ENCODE measurements at places on chromosomes 4 and X.

GRCh38 chr4:89007338-89007939 lies 49.5 kb downstream of the FAM13A start:
- no peak for DNase-seq

- no peak for DNase-seq
Measured at GRCh38 chrX:151746502-151746901, 12.0 kb downstream of the CNGA2 start.

GRCh38 chr4:121514443-121514842 lies 133.6 kb upstream of the QRFPR start:
- DNase-seq: no peak

GRCh38 chr4:151105454-151106032 lies 6.1 kb downstream of the RPS3A start:
- no peak for DNase-seq

- no peak for DNase-seq
Measured at GRCh38 chr4:22246847-22247246, 269.0 kb downstream of the ADGRA3 start.

GRCh38 chr4:30450474-30450873 lies 269.7 kb upstream of the PCDH7 start:
- DNase-seq: peak; percentile 13

DNA sequence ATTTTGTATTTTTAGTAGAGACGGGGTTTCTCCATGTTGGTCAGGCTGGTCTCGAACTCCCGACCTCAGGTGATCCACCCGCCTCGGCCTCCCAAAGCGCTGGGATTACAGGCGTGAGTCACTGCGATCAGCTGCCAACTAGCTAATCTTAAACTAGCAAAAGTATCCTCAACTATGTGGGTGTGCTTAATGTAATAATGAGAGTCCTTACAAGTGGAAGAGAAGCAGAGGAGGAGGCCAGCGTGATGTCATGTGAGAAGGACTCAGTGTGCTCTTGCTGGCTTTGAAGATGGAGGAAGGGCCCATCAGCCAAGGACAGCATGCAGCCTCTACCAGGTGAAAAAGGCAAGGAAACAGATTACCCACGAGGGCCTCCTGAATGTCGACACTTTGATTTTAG lies 19.6 kb downstream of the SCD5 start:
- no peak for DNase-seq

- DNase-seq: no peak
Measured at GRCh38 chr4:8516996-8517550, 63.1 kb upstream of the GPR78 start.

GRCh38 chrX:51894697-51895336 lies 1.4 kb downstream of the MAGED1 start:
- DNase-seq: peak; percentile 31

GRCh38 chr4:181807771-181808170 lies 435.4 kb upstream of the TENM3 start:
- no peak for DNase-seq

DNA sequence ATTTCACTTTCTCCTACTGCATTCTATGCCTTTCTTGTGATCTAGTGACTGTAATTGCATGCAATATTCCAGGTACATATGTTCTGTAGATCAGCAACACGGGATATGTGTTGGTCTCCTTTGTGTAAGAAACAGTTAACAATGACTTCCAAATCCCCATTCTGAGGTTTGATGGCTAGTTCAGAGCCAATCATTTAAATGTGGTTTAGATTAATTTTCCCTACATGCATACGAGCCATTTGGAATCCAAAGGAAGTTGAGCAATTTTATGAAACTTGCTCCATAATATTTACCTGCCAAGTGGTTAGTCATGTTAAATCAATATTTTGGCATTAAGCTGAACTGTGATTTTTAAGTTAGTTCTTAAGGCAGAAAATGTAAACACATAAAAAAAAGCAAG lies 172.8 kb upstream of the DCAF12L2 start:
- peak; percentile 61 for DNase-seq

GRCh38 chr4:37625499-37625898 lies 60.7 kb downstream of the RELL1 start:
- no peak for DNase-seq

DNA sequence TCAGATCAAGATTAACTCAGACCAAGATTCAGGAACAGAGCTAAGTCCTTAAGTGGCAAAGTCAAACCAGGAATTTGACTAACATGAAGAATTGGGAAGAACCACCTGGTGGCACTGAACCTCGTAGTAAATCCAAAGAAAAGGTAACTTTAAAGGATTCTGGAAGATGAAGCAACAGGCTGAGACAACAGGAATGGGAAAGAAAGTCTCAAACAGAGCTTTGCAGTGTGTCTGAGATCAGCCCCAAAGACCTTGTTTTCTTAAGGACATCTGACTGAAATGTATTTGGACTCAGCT lies 126.1 kb downstream of the ASB9 start:
- no peak for DNase-seq

DNA sequence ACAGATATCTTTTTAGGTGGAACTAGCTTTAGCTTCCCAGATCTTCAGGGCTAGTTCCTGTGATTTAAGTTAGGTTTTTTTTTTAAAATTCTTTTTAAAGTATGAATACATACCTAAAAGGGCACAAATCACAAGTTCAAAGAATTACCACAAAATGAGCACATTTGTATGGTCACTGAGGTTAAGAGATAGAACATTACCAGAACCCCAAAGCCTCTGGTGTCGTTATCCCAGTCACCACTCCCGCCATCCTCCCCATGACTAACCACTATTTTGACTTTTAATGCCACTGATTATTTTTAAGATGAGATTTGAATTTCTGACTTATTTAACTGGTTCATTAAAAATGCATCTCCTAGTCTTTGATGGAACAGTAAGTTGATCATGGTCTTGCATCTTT lies 5.4 kb downstream of the PGK1 start:
- DNase-seq: no peak

- no peak for DNase-seq
Measured at GRCh38 chrX:154730253-154730891, 20.5 kb downstream of the GAB3 start.

- DNase-seq: no peak
Measured at GRCh38 chr4:118774989-118775388, 60.9 kb downstream of the SEC24D start.

- no peak for DNase-seq
Measured at GRCh38 chr4:113824396-113824795, 62.9 kb upstream of the CAMK2D start.

DNA sequence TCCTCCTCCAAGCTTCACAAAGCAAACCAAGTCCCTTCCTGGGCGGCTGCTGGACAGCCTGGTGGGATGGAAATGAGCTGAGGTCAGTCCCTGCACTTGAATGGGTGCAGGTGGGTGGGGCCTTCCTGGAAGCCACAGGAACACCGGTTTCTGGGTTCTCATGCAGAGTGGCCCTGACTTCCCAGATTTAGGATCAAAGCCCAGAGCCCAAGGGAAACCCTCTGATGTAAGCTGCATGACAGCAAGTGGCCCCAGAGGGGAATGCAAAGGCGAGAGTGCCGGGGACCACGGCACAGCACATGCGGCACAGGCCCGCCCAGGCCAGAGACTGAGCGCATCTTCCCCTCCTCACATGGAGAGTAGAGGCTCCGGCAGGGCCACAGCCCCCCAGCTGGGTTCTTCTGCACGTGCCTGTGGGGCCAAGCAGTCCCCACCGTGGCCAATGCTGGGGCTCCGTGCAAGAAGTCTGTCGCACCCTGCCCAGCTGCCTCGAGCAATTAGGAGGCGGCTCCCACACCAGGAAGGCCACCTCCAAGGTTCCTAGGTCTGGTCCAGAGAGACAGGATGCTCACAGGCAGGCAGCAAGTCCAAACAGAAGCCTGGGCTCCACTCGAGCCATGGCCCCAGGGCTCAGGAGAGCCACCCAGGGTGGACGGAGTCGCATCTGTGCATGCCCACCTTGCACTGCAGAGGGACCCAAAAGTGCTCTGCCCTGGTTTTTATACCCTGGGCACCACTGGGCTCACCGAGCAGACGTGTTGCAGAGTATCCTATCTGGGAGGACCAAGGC lies 83.0 kb downstream of the HTRA3 start:
- no peak for DNase-seq

GRCh38 chr4:140755774-140756318 lies 339 bp downstream of the TBC1D9 start:
- peak; percentile 47 for DNase-seq

DNA sequence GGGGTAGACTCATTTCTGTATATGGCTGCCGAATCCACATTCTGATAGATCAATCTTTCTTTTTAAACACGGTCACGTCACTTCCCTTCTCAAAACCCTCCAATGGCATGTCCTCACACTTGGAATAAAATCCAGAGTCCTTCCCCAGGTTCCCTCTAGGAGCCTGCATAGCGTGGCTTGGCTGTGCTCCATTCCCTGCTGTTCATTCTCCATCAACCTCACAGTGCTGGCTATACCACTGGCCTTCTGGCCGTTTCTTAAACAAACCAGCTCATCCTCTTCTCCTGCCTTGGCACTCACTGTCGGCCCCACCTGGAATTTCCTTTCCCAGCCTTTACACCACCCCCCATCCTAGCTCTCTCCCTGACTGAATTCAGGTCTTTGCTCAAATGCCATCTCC lies 77.1 kb downstream of the RBM47 start:
- DNase-seq: no peak

DNA sequence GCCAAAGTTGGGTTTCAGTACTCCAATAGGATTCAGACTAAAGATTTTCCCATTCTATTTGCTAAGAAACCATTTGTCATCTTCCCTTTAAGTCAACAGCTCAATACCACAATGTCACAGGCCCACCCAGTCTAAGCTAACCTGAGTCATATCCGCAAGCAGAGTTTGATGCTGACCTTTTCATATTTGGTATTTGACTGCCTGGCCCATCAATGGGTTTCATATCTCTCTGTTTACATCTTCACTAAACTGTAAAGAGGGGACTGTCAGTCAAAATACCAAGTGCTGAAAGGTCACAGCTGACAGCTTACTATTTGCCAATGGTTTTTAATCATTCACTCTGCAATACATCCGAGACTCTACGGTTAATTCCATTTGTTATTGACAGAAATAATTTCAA lies 707.5 kb upstream of the ACTRT1 start:
- DNase-seq: no peak

DNA sequence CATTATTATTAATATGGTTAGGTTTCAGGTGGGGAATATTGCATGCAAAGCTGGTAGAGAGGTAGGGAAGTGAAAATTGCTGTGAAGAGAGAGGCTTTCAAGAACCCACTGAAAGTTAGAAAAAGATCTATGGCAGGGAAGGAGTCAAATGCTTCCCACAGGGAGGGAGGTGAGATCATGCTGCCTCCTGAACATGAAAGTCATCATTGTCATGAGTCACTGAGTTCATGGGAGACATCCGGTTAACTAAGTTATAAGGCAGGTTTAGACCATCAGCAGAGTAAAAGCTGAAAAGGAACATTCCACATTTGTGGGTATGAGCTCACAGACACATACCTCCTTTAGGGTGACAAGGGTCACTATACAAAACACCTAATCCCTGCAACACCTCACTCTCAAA lies 16.2 kb downstream of the GATB start:
- no peak for DNase-seq

DNA sequence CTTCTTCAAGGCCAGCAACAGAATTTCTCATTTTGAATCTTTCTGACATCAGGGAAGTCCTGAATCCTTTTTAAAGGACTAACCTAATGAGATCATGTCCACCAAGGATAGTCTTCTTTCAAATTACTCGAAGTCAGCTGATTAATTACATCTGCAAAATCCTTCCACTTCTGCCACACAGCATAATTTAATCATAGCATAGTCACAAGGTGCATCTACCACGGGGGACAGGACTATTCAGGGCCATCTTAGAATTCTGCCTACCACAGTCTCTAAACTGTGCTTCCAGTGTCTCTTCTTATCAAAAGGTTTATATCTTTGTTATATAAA lies 53.7 kb downstream of the ATP10D start:
- DNase-seq: no peak

DNA sequence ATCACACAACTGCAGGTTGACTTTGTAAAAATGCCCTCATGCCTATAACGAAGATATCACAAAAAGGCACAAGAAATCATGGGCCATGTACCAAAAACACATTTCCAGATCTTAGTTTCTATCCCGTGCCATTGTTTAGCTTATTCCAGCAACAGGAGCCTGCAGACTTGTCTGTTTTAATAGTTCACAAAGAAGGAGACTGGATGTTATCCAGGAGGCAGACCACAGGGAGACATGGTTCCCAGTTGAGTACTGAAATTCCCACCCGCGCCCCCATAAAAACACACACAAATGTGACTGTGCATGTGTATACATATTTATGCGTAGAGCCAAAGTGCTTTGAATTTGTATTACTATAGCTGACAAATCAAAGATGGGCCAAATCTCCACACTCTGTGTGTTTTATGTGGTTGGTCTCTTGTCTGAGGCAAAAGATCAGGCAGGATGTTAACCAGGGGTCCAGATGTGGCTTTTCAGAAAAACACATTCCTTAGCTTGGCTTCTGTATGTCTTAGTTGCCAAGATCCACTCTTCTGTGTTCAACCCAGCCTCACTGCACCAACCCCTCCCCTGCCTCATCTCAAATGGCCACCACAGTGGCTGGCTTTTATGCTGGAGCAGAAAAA lies 469.2 kb upstream of the DIPK2B start:
- DNase-seq: no peak

DNA sequence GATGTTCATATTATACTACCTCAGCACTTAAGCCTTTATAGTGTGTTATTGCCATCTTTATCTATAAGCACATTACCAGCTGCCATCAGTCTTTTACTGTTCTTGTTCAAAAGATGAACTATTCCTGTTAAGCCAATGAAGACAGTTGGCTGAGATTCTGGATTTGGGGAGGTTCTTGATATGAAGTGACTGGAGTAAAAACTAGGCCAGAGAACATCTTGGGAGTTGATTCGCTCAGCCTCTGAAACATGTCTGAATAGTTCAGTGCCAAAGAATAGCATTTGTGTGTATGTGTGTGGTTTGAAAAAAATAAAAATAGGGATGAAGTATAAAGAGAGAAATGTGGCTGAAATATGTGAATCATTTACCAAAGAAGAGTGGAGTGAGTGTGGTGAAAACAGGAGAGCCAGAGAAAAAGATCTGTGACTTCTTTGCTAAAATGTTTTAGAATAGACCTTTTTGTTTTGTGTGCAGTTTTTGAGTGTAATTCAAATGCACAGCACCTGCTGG lies 15.2 kb downstream of the EXOC1 start:
- DNase-seq: no peak

DNA sequence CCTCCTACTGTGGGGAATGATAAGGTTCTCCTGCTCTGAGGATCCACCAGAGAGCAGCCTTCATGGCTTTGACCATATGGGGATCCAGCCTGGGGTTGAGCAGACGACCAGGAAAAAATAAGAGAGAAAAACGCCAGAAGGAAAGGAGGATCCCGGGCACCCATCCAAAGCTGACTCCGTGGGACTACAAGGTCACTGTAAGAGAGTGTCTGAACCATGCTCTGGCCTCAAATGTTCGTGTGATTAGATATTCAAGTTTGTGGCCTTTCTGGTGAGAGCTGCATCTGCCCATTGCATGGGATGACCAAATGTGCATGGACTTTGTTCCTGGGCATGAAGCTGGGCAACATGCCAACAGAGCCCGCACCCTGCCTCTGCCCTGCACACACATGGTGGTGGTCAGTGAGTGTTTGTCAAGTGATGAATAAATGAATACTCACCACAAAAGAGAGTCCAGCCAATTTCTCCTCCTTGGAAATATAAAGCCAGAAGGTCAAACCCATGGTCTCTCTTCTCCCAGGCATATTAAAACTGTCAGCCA lies 346.0 kb upstream of the GATB start:
- DNase-seq: no peak

GRCh38 chrX:9717376-9717775 lies 48.3 kb downstream of the GPR143 start:
- no peak for DNase-seq
